ENCODE measurements at places on chromosomes 11 and 22. TPM values are rescaled to one million over a fixed set of nuclear protein-coding genes. Genes with fewer than 3 reads are reported as not detected.

Gene ST14
- total RNA-seq: 0.11 TPM

Gene KCNQ1
- 0.08 TPM for total RNA-seq

Gene PLAAT4
- 3.3 TPM for total RNA-seq

Gene PTPN5
- not detected for total RNA-seq

Gene CD3E
- not detected for total RNA-seq

Gene TRPM5
- total RNA-seq: not detected

Gene MISFA
- total RNA-seq: not detected

Gene PRSS23
- total RNA-seq: 74.7 TPM

Gene TUB
- 4.6 TPM for total RNA-seq

Gene SLC6A5
- not detected for total RNA-seq

Gene PDGFB
- 5.5 TPM for total RNA-seq

Gene ACTN3
- not detected for total RNA-seq

Gene ART1
- not detected for total RNA-seq

Gene MIAT
- total RNA-seq: 0.30 TPM

Gene RAC2
- not detected for total RNA-seq

Gene GP1BB
- total RNA-seq: 1.6 TPM

Gene OTOG
- total RNA-seq: not detected

Gene CBX7
- total RNA-seq: 3.7 TPM

Gene SMTNL1
- not detected for total RNA-seq

Gene SPI1
- total RNA-seq: not detected

Gene NXPE4
- not detected for total RNA-seq

Gene CHRM1
- total RNA-seq: 0.30 TPM

Gene PDGFD
- total RNA-seq: 0.08 TPM

Gene GTSE1
- total RNA-seq: 20.7 TPM

Gene UPK3A
- not detected for total RNA-seq

Gene CRYBA4
- total RNA-seq: not detected

Gene MOB2
- 25.4 TPM for total RNA-seq

Gene MUC5AC
- under 0.01 TPM for total RNA-seq

Gene CDC42BPG
- 0.29 TPM for total RNA-seq

Gene ZBTB3
- 6.7 TPM for total RNA-seq

Gene UBQLN3
- not detected for total RNA-seq

Gene PARVB
- 68.5 TPM for total RNA-seq
